ENCODE measurements at places on chromosomes 5 and 9.

- DNase-seq: no peak
Observed at GRCh38 chr9:20236676-20237075, 385.6 kb downstream of the MLLT3 start.

DNA sequence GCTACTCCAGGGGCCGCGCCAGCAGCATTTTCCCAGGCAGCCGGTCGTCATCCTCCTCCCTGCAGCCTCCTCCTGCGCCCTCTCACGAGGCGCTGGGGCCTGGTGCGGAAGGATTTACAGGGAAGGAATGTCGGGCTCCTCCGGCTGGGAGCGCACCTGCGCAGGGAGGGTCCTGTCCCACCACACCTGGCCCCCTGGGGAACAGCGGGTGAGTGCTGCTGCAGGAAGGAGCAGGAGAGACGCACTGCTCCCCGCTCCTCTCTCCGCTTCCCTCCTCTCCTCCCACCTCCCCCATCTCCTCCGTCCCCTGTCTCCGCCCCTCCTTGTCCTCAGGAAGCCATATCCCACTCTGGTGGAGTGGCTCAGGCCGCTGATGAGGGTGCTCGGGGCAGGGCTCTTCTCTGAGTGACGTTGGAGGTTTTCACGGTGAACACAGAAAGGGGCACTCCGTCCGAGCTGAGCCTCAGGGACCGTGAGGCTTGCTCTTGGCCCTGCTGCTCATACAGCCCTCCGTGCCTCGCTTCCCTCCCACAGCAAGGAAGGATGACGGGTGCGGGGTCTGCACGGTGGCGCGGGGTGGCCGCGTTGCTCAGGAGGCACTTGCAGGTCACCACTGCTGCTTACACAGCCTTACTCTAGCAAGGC is 31.3 kb downstream of the IRX4 start:
- no peak for DNase-seq

GRCh38 chr5:148713735-148714508 is 59.6 kb upstream of the HTR4 start:
- no peak for DNase-seq

GRCh38 chr5:65105301-65105700 is 336.6 kb downstream of the CWC27 start:
- DNase-seq: no peak

- DNase-seq: no peak
Observed at GRCh38 chr5:947626-948471, 55.2 kb downstream of the TRIP13 start.
